ENCODE measurements at places on chromosomes 1 and 21. TPM values are rescaled to one million over a fixed set of nuclear protein-coding genes. Genes with fewer than 3 reads are reported as not detected.

Gene CHI3L2
- 0.32 TPM for total RNA-seq

Gene CRP
- not detected for total RNA-seq

Gene OR6Y1
- total RNA-seq = not detected

Gene ZNF593OS
- not detected for total RNA-seq

Gene GPR37L1
- total RNA-seq = 0.14 TPM

Gene CFAP141
- not detected for total RNA-seq

Gene PRAMEF20
- total RNA-seq = not detected

Gene SYT14
- total RNA-seq = not detected

Gene RNU5D-1
- total RNA-seq = not detected

Gene THEM4
- 14.4 TPM for total RNA-seq

Gene C4BPA
- total RNA-seq = 0.33 TPM

Gene SLC25A34
- total RNA-seq = 0.48 TPM

Gene RBP7
- total RNA-seq = 11.2 TPM

Gene KIF2C
- 37.9 TPM for total RNA-seq

Gene HSPG2
- 76.7 TPM for total RNA-seq

Gene TDRD5
- not detected for total RNA-seq

Gene SEC16B
- 0.79 TPM for total RNA-seq

Gene RHOU
- total RNA-seq = 4.3 TPM

Gene COL16A1
- 4.5 TPM for total RNA-seq

Gene KCNA3
- not detected for total RNA-seq

Gene AKR7A3
- total RNA-seq = 0.24 TPM

Gene RBBP4
- 75.0 TPM for total RNA-seq

Gene GPR153
- 2.0 TPM for total RNA-seq

Gene OR2L5
- total RNA-seq = not detected

Gene KCNN3
- total RNA-seq = 0.01 TPM

Gene RIIAD1
- total RNA-seq = not detected

Gene NR0B2
- total RNA-seq = not detected

Gene IQGAP3
- total RNA-seq = 20.8 TPM

Gene PTCH2
- total RNA-seq = 0.23 TPM

Gene PTPN22
- total RNA-seq = not detected

Gene CRB1
- total RNA-seq = not detected

Gene OR2T2
- total RNA-seq = not detected

Gene KCNE2
- total RNA-seq = not detected

Gene SERINC2
- 28.7 TPM for total RNA-seq

Gene RGS16
- total RNA-seq = 0.25 TPM

Gene CAPZB
- total RNA-seq = 230 TPM

Gene SLC2A5
- 0.13 TPM for total RNA-seq

Gene AHCYL1
- total RNA-seq = 48.9 TPM

Gene SHE
- total RNA-seq = 0.07 TPM

Gene KCND3
- not detected for total RNA-seq

Gene FCRL5
- total RNA-seq = not detected

Gene KANK4
- 0.52 TPM for total RNA-seq

Gene RUNX1
- total RNA-seq = 7.4 TPM

Gene ADAMTS1
- 0.15 TPM for total RNA-seq

Gene CENPL
- 11.2 TPM for total RNA-seq

Gene RGS1
- total RNA-seq = not detected

All from A549 treated with ZK216348 at 1 μM for 4 hours (cell line).